Activated T-cell treated with anti-CD3 and anti-CD28 coated beads, Interleukin-2, amount 50 U/mL, for 48 hours (primary cell): ENCODE measurements at places on chromosomes 13 and 19.

DNA sequence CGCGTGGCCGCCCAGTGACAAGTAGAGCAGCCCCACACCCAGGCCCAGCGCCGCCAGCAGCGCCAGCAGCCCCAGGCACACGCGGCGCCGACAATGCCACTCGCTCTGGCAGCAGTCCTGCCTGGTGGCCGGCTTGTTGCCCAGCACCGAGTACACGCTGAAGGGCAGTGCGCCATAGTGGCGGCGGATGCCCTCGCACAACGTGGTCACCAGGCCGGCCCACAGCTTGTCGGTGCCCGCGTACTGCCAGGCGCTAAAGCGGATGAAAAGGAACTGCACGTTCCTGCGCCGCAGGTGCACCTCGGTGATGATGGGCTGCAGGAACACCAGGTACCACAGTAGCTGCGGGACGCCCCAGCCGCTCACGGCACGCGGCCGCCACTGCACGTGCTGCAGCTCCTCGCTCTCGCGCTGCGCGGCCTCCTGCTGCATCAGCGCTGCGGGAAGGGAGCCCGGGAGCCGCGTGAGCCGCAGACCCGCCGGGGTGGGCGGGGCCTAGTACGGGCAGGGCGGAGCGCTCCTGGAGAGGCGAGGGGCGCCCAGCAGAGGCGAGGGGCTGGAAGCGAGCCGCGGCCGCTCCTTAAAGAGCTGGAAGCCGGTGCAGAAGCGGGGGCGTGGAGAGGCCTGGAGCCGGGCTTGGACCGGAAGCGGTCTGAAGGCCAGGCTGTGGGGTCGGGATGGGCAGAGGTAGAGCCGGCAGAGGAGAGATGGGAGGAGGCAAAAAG is 7.3 kb downstream of the NKPD1 start:
- peak; percentile 47 for DNase-seq

DNA sequence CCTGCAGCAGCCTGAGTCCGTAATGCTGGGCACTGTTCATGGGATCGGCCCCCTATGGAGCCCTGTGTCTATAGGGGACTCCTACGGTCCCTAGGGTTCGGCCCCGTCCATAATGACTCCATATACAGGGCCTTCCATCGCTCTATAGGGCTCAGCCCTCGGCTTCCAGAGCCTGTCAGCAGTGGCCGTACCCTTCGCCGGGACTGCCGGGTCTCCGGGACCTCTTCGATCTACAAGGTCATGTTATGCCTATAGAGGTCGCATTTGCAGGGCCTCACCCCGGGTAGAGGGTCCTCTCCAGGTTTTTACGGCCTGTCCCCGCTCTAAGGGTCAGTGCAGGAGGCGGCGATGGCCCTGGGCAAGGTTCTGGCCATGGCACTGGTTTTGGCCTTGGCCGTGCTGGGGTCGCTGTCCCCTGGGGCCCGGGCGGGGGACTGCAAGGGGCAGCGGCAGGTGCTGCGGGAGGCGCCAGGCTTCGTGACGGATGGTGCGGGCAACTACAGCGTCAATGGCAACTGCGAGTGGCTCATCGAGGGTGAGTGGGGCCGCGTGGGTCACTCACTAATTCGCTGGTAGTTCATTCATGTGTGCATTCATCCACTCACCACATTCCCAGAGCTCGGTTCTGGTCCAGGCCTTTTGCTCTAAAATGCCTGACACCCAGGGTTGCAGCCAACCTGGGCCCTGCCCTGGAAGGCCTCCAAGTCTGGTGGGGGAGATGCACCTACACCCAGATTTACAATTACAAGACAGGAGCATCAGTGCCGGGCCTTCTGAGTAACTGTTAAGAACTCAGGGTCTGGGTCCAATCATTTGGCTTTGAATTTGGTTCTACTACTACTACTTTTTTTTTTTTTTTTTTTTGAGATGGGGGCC is 699 bp downstream of the MEGF8 start:
- DNase-seq, result peak; percentile 67

DNA sequence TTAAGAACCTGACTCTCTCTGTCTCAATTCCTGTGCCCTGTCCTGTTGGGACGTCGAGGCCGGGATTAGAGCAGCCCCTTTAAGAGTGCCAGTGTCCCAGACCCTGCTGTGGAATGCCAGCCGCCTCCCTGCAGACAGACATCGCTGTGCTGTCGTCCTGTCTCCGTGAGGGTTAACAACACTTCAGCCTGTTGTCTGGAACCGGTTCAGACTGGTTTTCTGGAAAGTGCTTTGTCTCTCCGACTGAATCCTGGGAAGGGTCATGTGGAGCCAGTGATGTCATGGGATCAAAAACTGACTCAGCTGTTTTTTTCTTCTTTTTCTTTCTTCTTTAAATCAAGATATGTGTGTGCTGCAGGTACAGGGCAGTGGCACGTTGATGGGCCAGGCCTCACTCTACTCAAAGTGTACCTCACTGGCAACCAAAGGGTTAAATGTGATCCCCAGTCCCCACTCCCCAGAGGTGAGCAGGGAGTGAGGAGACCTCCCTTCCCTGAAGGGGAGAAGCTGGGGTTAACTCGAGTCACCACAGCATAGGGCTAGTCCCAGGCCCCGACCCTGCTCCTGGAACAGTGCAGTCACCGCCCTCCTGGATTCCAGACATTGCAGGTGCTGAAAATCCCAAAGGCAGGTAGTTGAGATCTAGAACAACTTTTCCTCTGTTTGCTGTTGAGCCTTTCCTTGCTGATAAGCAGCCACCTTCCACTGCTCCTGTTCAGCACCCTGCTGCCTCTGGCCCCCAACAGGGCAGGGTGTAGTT is 50.8 kb downstream of the TSSK6 start:
- DNase-seq, result no peak

DNA sequence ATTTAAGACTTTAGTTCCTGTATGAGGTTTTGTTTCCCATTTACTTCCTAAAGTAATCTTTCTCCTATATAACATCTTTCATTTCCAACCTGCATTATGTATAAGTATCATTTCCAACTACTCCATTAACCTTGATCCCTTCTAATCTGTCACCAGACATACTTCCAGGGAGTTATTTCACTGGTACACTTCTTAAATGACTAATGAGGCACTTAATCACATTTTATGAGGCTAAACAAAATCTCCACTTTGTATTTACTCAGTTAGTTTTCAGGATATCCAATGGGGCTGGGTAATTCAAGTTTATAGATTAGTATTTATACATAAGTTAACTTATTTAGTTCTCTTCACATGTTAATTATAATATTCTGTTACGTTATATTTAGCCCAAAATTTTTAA is 634.7 kb downstream of the PCDH17 start:
- DNase-seq, result no peak

DNA sequence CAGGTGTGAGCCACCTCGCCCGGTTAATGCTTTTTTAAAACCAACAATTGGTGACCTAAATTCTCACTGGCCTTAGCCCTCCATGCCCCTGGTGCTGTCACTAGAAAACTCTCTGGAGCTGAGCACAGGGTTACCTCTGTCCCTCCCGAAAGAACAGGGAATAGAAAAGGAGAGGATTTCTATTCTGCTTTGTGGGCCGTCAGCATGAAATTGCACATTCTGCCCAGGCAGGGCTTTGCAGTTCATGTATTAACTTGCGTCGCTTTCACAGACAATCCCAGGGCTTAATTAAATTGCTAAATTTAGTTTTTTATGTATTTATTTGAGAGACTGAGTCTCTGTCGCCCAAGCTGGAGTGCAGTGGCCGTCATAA is 583 bp upstream of the ZNF480 start:
- no peak for DNase-seq

DNA sequence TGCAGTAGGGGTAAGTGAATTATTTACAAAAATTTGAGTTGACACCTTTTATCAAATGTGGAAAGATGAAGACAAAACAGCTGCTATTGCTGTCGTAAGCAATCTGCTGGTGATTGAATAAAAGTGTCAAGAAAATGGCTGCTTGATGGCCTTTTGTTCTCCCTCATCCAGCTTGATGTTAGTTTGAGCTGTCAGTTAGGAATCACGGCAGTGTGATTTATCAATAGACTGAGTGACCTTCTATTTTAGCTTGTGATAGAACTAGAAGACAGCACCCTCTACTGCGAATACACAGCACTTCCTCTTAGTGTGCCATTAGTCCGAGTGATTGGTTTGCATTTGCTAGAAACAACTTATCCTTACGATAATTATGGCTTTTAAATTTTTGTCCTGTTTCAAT is 76.3 kb downstream of the MZT1 start:
- no peak for DNase-seq

DNA sequence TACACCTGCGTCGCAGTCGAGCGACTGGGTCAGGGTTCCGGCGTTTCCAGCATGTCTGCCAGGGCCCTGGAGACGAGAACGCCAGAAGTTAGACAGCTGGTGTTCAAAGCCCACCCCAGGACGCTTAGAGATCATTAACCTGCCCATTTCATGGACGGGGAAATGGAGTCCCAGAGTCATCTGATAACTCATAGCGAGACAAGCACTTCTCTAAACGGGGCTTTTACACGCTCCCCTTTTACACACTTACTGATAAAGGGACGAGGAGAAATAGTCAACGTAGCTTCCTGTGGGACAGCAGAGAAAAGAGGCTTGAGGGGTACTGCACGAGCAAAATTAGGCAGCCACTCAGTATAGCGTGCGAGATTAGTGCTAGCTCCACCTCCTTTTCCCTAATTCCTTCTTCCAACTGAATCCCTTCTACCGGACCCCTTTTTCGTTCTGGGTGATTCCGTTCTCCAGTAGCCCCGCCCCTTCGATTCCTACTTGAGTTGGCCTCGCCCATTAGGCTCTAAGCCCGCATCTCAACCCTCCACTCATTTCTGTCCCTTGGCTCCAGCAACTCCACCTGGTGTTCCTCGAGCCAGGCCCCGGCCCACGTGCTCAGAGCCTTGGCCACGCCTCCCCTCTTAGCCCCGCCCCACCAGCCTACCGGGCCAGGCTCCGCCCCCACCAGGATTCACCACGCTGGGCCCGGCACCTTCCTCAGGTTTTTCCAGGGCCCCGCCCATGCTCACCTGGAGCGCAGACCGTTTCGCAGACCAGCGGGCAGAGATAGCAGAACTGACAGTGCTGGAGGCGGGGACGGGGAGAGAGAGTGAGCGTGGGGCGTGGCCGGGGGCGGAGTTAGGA is 3.7 kb downstream of the HRC start:
- peak; percentile 60 for DNase-seq

GRCh38 chr13:114077099-114077932 is 55.1 kb downstream of the RASA3 start:
- no peak for DNase-seq

GRCh38 chr13:52164989-52165388 is 5.6 kb upstream of the NEK3 start:
- no peak for DNase-seq

GRCh38 chr13:50613356-50613831 is 230.1 kb downstream of the DLEU7 start:
- no peak for DNase-seq

- no peak for DNase-seq
Measured at GRCh38 chr13:105518086-105518485, 1017.4 kb downstream of the EFNB2 start.

GRCh38 chr19:3826163-3826562 is 40.0 kb upstream of the MATK start:
- no peak for DNase-seq

DNA sequence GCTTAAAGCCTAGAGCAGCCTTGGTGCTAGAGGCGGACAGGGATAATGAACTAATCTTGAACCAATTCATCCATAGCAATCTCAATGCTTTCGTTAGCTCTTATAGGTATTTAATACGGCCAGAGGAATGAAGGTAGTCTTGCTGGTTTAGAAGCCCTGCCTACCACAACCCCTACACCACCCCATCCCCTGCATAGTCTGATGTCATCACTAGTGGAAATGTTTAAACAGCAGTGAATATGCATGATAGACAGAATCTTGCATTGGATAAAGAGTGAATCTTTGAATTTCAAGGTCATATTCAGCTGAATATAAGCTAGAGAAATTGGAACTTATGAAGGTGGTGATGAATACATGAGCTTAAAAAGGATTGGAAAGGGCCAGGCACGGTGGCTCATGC is 321.9 kb downstream of the ITGBL1 start:
- DNase-seq, result no peak

GRCh38 chr13:80957019-80957655 is 616.2 kb upstream of the SPRY2 start:
- DNase-seq, result no peak

DNA sequence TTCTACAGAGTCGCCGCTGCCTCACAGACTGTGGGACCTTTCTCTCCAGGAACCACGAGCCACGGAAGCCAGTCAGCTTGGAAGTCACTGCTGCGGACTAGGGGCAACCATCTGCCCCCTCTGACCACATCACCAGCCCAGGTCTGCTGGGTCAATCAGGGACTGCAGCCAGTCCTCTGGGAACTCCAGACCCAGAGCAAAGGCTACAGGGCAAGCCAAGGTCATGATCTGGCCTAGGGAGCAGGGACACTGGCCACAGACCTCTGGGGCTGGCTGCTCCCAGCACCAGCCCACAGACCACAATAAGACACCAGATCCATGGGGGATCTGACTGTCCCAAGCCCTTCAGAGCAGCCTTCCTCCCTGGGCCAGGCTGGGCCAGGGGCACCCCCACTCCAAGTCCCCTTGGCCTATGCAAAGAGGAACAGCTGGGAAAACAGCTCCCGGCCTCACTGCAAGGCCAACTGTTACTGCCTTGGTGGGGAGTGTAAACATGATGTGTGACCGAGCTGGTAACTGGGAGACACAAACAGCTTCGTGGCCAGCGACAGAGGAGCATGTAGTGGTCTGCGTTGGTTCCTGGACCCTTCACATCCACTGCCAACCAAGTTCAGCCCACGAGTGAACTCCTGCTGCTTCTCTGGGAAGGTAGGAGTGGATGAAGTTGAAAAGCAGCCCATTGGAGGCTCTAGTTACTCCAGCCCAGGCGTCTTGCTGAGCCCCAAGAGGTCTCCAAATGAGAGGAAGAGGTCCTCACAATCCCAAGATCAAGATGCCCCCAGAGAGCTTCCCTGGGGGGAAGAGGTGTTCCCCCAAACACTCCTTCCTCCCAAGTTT is 1.5 kb downstream of the AKT2 start:
- DNase-seq, result no peak

DNA sequence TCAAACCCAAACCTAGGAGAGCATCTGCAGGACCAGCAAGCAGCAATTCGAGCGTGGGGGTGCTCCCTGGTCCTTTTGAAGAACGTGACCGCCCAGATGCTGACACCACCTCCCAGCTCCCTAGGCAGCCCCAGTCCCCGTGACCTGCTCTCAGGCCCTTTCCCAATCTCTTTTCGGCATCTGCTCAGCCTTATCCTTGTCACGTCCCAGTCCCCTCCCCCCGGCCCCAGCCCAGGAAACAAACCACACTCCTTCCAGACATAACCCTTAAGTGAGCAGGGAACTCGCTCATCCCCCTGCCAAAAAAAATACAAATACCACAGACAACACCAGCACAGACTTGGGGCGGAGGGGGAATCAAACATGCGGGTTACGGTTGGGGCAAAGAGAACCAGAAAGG is 3.3 kb downstream of the MLLT1 start:
- DNase-seq, result no peak

- no peak for DNase-seq
Measured at GRCh38 chr13:23744315-23744714, 144.9 kb downstream of the MIPEP start.
